Urinary bladder (tissue), 4 donors: ENCODE measurements at places on chromosomes 3 and 15. TPM values are rescaled to one million over a fixed set of nuclear protein-coding genes. Genes with fewer than 3 reads are reported as not detected.

Gene LEKR1
- 2.7 TPM for total RNA-seq

Gene A4GNT
- total RNA-seq, result not detected

Gene TM4SF4
- not detected for total RNA-seq

Gene IQCF5
- total RNA-seq, result not detected

Gene GPR62
- total RNA-seq, result not detected

Gene ZNF717
- 35.3 TPM for total RNA-seq

DNA sequence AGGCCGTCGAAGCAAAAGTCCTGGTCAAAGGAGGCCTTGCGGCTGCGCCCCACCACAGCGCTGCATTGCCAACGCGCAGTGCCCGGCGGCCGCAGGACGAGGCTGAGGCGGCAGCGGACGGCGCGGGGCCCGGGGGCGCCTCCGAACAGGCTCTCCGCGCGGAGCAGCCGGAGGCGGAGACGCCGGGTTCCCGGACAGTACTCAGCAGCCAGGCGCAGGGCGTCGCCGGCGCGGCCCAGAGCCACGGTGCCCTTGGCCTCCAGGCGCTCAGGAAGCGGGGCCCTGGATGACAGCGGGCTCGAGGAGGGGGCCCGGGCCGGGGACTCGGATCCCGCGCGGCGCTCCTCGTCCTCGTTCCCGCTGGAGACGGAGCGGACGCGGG is 1.1 kb downstream of the C2CD4B start:
- DNase-seq, result no peak

GRCh38 chr3:108389372-108389771 is 93.0 kb downstream of the HHLA2 start:
- no peak for DNase-seq

DNA sequence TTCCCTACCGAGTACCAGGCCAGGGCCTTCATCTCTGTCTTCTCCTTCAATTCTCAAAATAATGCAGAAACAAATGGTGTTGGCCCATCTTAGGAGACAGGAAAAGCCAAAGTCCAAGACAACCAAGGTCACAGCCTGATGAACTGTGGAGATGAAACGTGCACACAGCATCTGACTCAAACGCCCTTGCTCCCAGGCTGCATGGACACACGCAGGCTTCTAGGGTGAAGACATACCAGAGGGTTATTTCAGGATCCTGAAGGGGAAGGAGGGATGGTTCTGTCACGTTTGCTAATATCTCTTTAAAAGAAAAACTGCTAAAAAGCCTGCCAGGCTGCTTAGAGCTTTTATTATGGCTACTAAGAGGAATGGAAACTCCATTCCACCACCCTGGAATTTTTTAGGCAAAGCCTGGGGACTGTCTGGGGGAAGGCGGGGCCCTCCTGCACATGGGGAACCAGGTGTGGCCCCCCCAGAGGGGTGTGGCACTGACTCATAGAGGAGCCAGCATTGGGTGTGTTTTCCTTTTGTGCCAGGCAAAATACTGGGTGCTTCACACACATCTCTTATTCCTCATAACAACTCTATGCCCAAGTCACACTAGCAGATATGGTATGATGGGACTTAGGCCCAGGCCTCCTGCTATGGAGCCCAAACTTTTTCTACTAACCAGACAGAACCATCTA is 62.9 kb downstream of the UMPS start:
- DNase-seq, result no peak

GRCh38 chr3:86208772-86209171 is 782.2 kb downstream of the VGLL3 start:
- DNase-seq, result no peak

- no peak for DNase-seq
Measured at GRCh38 chr3:131020122-131020693, 6.4 kb downstream of the ASTE1 start.

DNA sequence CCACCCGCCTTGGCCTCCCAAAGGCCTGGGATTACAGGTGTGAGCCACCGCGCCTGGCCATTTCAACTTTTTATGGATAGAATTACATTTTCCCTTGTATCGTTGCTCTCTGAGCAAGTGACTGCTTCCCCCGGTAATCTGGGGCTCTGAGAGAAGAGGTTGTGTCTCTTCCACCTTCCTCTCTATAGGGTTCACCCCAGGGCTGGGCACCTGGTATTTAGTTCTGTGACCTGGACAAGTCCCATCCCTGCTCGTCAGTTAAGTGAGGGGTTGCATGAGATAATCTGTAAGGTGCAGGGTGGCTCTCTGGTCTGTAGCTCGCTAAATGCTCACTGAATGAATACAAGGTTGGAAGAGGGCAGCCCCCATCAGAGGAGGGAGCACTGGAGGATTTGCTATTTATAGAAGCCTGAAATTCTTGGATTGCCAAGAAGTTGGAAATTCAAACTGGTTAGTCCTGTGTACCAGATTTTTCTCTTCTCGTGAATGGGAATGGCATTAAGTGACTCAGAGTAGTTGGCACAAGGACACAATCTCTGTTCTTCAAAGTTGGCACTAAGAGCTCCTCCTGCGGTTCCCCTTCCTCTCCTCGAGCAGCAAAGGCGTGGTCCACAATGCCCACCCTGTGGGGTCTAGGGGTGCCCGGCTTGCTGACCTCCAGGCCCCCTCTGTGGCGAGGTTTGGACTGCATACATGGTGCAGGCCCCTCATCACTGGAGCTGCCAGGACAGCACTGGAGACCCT is 68.1 kb upstream of the DLG1 start:
- no peak for DNase-seq

DNA sequence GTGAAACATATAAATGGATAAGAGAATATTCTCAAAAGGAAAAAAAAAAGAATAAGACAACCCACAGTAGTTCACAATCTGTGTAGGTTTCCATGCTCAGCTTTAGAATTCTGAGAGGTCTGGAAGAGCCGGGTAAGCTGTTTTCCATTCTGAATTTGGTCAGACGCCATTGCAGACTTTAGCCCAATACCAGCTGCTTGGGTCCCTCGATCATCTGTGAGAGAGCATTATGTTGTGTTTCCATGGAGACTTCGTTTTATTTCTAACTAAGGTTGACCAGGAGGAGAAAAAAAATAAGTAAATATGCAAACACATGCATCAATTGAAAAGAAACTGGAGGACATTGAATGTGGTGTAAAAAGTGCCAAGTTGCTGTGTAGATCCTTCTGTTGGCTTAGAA is 25.5 kb downstream of the KCNAB1 start:
- DNase-seq, result no peak

- DNase-seq, result no peak
Measured at GRCh38 chr15:82999905-83000671, 11.4 kb downstream of the C15orf40 start.

DNA sequence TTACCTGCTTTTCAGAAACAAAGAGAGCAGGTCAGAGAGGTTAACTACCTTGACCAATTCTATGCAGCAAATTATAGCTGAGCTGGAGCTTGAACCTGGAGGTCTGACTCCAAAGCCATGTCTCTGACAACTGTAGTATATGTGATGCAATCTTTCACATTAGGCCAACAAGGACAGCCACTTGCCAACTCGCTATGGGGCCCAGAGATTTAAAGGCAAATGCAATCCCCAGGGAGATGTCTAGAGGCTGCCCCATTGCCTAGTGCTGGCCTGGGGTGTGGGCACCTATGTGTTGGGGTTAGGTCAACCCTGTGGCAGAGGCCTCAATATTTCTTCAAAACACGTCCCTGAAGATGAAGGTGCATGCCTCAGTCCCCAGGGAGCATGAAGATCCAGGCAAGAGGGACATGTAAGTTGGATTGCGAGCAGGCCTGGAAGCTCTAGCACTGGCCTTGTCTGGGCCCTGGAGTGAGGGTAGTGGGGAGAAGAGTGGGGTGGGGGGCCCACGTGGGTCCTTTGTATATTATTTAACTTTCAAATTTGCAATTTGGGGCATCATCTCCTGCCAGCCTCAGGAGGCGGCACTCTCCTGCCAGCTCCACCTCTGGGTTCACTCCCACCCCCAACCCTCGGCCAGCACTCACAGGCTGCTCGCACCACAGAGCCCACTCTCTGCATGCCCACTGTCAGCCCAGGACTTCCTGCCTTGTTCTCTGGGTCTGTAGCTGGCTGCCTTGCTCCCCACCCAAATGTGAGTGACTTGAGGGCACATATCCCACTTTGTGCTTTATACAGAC is 64.3 kb downstream of the SLC12A8 start:
- DNase-seq, result no peak

- no peak for DNase-seq
Measured at GRCh38 chr3:169278092-169278491, 385.4 kb downstream of the MECOM start.

GRCh38 chr3:153704115-153704514 is 417.1 kb upstream of the ARHGEF26 start:
- DNase-seq, result no peak

DNA sequence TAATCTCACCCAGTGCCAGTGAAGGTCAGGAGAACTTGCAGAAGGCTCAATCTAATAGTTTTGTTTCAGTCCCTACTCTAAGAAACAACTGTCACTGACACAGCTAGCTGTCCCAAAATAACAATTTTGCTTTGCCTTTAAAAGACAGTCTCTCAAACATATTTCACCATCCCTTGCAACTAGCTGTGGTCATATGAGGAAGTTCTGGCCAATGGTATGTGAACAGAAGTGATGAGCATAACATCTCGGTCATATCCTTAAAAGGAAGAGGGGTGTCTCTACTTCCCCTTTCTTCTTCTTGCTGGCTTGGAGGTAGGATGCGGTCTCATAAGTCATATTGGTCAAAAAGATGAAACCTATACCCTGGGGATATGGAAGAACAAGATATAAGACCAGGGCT is 198.1 kb downstream of the NEK10 start:
- no peak for DNase-seq

DNA sequence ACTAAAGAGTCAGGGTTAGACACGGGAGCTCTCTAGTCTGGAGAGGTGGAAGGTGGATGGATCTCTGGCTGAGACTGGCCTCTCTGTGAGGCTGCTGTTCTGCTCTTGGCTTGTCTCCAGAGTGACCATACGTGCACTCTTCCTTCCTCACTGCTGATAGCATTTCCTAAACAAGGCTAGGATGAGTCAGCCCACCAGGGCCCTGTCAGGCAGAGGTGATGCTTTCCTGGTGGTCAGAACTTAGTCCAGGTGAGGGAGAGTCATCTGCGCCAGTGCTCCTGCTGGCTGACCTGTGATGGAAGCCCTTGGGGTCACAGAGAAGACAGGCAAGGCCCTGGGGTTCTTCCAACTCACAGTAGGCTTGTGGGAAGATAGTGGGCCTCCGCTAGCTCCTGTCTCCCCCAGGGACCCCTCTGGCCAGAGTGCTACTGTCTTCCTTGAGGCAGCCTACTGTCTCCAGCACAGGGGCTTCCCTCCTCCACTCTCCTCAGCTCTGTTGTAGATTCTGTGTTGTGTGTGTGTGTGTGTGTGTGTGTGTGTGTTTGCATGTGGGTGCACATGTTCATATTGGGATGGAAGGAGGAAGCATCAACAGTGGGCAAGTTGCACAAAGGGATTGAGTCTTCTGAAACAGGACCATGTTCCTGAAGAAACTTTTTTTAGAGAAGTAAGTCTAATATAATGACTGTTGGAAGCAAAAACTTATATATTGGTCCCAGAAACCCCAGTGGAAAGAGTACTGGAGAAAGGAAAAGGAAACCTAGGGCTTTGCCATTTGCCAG is 16.5 kb downstream of the ALPK3 start:
- no peak for DNase-seq

- DNase-seq, result no peak
Measured at GRCh38 chr3:27533261-27533607, 49.0 kb upstream of the SLC4A7 start.

DNA sequence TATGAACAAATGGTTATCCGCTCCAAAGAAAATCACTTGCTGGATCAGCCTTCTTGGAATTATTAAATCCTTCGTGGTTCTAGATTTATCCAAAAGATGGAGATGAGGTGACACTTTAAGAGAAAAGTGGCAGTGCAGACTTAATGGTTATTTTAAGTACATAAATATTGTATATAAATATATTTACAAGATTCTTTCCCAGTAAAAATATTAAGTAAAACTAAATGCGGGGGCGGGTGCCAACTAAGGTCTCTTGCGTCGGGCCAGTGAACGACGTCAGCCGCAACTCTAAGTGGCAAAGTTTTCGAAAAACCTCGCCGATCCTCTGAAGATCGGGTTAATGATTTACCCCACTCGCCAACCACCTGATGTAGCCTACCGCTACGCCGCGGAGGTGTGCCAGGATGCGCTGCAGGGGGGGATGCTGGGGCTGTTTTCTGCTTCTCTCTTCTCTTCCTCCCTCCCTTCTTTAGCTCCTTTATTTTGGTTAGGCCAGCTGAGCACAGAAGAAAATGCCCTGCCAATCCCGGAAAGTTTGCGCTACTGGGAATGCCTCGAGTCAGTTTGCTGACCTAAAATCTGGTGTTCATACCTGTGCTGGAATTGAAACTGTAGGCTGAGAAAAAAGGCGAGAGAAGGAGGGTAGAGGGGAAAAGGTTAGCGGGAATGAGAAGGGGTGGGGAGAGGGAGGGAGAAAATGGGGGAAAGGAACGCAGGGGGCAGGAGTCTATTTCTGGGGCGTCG is 7.6 kb upstream of the FOXB1 start:
- no peak for DNase-seq

DNA sequence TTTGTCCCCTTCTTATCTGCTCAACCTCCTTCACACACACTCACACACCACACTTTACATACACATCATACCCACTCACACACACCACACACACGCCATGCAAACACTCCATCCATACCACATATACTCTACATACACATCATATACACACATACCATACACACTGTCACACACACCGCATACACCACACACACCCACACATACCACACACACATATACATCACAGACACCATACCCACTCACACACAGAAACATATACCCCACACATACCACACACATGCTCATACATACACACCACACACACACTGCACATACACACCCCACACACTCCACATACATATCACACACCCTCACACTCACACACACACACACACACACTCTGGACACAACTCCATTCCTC is 54.3 kb upstream of the ACP3 start:
- no peak for DNase-seq

DNA sequence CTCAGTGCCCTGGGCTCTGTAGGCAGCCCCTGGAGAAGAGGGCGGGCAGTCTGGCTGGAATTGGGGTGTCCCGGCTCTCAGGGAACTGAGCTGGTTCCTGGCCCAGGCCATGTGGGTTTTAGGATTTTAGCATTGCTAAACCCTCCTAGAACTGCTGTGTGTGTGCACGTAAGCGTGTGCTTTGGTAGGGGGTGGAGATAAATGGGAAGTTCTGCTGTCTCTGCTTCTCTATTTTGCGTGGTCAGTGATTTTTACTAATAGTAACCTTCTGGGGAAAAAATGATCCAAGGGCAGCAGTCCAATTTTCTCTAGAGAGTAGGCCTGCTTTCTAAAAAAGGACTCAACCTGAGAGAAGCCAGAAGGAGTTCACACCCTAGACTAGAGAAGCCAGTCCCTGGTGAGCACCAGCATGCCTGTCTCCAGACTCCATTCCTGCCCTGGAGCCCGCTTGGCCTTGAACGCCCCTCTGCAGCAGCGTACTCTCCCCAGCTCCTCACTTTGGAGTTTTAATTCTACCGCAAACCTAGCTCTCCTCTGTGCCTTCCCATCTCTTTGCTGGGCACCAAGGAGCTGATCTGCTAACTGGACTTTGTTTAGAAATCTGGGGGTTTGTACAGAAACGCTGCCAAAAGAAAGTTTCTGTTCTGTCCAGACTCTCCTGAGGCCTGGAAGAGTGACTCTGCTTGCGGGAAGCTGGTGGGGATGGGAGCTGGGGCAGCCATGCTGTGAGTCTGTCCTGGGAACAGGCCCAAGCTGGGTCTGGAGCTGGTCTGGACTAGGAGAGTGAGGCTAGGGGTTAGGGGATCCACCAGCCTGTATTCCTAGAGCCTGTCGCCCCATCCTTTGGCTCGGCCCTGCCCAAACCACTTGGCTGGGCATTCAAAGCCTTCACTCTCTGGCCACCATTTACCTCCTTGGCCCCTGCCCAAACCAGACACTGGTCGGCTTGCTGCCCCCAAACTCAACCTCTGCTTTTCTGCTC is 19.7 kb downstream of the CORO2B start:
- no peak for DNase-seq

- no peak for DNase-seq
Measured at GRCh38 chr3:157180262-157180661, 20.3 kb upstream of the CCNL1 start.
